G401 (cell line): ENCODE measurements at places on chromosomes 4 and X.

- peak; percentile 75 for DNase-seq
Observed at GRCh38 chr4:139554893-139555704, 920 bp downstream of the SETD7 start.

DNA sequence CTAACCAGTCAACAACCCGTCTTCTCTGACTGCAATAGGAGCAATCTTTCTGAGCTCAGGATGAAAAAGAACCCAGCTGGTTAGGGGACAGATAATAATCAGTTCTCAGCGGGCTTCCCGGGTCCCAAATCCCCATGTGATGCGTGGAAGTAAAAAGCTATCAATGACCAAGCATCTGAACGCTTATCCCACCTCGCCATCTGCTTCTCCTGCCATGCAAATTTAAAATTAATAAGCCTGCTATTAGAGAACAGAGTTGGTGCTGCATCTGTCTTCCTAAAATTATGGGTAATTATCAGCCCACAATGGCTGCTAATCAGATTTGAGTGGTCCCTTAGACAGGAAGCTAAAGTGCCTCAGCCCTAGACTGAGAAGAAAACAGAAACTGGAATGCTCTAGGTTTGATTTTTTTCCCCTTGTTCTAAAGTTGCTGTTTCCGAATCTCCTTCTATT lies 37.5 kb downstream of the AFAP1 start:
- DNase-seq: no peak

GRCh38 chr4:6727081-6727942 lies 11.3 kb downstream of the BLOC1S4 start:
- peak; percentile 51 for DNase-seq

GRCh38 chrX:17373337-17373736 lies 1.7 kb upstream of the NHS start:
- peak; percentile 9 for DNase-seq

GRCh38 chrX:132704769-132705168 lies 215.9 kb upstream of the MBNL3 start:
- no peak for DNase-seq

DNA sequence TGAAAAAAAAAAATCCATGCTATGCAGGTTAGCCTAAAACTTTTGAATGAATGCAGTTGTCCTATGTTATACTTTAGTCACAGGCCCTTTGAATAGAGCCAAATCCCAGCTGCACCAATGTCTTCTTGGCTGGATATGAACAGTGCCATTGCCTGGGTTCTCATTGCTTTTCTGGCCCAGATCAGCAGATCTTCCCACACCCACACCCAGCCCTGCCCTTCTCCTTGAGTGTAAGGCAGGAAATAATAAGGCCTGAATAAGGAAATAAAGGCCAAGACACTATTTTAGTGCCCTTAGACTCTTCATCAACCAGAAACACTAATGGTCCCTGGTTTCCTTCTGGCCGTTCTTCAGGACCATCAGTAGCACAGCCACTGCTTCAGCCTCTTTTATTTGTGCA lies 66.6 kb downstream of the USP38 start:
- DNase-seq: no peak

DNA sequence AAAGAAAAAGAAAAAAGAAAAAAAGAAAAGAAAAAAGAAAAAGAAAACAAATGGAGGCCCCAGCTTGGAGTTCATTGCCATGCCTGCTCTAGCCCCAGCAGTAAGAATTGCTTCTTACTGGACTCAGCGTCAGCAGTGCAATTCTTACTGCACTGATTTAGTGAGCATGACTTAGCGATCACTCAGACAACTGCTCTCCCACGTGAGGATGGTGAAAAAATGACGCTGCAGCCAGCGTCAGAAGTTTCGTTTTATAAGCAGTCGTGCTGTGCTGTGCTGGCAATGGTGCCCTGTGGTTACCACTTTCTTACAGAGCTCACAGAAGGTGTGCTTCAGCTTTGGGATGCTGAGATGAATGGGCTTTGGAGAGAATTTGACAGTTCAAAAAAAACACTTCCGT lies 68.3 kb upstream of the DDX3X start:
- DNase-seq: peak; percentile 9

DNA sequence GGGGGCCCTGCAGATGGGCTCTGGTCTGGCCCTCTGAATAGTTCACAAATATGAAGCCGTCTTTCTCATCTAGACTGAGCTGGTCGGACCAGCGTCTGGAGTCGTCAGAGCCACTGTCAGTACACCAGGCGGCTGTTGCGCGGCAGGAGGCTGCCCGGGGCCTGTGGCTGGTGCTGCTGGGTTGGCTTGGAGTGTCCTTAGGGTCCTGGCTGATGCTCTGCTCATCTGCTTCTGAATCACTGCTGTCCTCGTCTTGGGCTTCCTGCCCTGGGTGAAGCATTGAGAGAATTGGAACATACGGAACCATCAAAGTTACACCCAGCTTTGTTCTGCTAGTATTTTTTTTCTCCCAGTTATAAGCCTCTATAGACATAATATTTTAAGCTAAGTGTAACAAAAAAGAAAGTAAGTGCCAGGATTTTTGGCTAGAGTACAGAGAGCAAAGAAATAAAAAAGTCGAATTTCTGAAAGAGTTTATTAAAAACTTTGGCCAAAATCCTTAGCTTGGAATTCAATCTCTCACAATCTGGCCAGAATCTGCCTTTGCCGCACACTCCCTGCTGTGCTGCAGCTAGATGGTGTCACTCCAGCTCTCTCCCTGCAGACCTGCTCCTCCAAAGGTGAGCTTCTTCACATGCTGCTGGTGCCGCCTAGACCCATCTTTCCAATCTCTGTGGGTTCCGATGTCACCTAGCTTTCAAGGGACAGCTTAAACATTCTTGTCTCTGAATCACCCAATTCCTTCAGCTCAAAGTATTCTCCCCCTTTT lies 96.2 kb downstream of the CDS1 start:
- DNase-seq: peak; percentile 55

DNA sequence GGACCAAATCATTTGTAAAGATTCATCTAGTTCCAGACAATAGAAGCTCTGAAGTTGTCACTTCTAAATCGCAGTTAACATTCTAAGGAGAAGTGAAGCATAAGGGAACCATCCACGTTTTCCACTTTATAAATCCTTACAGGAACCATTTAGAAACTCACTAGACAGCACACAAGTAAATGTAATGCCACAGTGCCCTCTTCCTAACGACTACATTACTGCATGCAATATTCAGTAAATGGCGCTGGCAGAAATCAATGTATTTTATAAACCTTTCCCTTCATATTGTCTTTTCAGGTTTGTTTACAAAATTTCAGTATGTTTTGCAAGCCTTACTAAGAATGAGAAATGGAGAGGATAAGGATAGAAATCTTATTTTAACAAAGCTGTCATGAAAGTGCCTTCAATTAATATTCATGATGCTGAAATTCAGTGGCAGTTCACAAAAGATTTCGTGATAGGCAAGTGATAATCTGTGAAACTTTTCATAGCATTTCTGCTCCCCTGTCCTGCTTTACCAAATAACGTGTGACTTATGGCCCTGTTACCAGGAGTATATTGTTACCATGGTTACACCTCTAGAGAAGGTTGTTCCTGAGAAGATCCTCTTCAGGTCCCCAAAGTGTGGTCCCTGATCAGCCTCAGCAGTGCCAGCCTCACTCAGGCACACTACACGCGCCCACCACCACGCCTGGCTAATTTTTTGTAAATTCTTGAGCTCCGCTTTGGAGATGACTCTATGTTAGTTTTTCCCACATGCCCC lies 54.2 kb downstream of the TMA16 start:
- peak; percentile 71 for DNase-seq

DNA sequence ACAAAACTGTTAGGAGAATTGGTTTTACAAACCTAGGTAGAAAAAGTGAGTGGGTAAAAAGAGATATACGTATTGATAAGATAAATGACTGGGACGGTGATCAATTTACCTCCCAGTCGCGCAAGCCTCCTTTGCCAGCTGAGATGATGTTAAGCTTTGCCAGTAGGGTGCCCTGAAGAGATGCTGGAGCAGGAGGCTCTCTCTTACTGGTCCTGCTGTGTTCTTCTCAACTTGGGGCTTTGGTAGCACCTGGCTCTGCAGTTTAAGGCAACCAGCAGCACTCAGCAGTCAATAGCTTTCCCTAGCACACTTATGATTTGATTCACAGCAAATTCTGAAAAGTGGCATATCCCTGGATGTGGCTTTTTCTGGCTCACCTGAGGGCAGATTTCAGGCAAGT lies 1461.7 kb downstream of the ADGRL3 start:
- DNase-seq: no peak

GRCh38 chr4:5709207-5709575 lies 832 bp upstream of the EVC2 start:
- no peak for DNase-seq

GRCh38 chr4:113901994-113902787 lies 77.3 kb downstream of the ARSJ start:
- DNase-seq: peak; percentile 98

GRCh38 chr4:114349543-114350175 lies 248.9 kb upstream of the UGT8 start:
- DNase-seq: no peak
